Kidney (tissue), 22 donors: ENCODE measurements at places on chromosomes 7 and 10. TPM values are rescaled to one million over a fixed set of nuclear protein-coding genes. Genes with fewer than 3 reads are reported as not detected.

DNA sequence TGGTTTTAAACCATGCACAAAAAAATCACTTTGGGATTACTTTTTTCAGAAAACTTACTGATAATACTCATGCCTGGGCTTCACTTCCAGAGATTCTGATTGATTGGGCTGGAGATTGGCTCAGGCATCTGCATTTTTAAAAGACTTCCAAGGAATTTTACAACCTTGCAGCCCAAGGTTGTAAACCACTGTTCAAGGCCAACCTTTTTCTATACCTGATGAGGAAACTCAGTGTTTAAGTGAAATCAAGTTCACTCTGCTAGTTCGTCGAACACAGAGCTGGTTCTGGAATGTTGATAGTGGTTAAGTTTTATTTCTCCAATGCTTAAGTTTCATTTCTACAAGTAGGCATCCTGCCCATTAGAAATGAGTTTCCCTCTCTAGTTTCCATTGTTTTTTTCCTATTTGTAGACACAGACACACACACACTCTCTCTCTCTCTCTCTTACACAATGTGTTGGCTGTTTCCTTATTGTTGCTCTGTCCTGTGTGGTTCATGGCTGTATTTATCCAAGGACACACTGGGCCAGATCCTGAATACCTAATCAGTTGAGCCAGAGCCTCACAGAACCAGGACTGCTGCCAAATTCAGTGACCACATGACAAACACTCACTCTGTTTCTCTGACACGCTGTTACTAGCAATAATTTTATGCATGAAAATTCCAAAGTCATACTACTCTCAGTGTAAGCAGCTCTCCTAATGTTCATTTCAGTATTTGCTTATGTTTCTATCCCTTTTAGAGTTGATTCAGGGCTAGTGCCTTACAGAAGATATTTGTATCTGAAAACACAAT, 3.7 kb upstream of the IFIT1B start:
- H3K36me3 ChIP-seq, result no peaks in the 10 kb centered on the region
- peak overlapping the region; percentile 96 for H3K27ac ChIP-seq
- no peak for DNase-seq
- H3K4me3 ChIP-seq, result peak overlapping the region; percentile 24
- peaks cover 18% of the 10 kb centered on the region for H3K4me1 ChIP-seq

DNA sequence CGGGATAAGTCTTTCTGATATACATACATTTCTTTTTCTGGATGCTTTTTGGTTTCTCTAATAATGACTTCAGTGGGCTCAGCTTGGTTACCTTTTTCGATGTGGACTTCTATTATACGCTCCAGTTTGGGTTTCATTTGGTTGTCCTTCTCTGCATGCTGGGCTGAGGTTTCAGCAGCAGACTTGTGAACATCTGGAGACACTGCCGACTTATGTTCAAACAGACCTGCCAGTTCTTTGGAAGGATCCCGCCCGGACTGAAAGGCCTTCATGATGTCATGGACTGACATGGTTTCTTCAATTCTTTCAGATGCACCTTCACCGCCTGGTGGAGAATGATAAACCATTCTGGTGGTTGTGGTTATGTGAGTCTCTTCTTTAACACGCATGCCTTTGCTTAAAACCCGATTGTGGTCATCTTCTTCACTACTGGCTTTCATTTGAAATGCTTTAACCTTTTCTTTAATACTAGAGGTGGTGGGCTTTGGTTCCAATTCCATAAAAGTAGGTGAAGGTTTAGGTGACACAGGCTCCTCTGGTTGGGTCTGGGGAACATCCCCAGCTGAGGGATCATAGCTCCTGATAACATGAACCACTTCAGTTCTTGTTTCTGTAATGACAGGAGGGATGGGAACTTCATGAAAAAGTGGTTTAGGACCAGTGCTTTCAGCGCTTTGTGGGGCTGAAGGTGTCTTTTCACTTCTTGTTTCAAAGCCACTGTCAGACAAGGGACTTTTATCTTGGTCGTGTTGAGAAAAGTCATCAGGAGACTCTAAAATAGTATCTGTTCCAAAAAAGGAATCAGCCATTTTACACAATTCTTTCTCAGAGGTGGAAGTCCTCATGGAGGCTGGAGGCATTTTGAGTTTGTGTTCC, 167.7 kb upstream of the CCDC6 start:
- peaks cover 40% of the 10 kb centered on the region for H3K36me3 ChIP-seq
- no peak overlapping the region for H3K4me3 ChIP-seq
- DNase-seq, result no peak
- H3K27ac ChIP-seq, result no peak overlapping the region
- H3K4me1 ChIP-seq, result no peaks in the 10 kb centered on the region

DNA sequence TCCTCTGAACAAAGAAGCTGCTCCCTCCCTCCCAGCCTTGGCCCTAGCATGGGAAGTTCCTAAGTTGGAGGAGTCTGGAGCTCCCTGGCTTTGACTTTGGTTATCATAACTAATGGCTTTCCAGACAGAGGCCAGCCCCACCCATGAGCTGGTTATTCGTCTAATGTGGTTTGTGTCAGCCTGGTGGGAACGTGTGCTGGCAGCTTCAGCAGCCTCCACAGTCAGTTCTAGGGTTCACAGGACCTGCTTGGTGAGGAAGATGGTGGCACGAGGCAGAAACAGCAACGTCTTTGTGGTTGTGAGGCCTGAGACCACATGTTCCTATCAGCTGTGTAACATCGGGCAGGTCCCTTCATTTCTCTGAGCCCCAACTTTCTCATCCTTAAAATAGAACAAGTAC, 103.1 kb downstream of the PAXIP1 start:
- H3K4me3 ChIP-seq, result no peak overlapping the region
- no peaks in the 10 kb centered on the region for H3K4me1 ChIP-seq
- H3K27me3 ChIP-seq, result no peaks in the 10 kb centered on the region
- no peaks in the 10 kb centered on the region for H3K36me3 ChIP-seq
- no peak for DNase-seq

DNA sequence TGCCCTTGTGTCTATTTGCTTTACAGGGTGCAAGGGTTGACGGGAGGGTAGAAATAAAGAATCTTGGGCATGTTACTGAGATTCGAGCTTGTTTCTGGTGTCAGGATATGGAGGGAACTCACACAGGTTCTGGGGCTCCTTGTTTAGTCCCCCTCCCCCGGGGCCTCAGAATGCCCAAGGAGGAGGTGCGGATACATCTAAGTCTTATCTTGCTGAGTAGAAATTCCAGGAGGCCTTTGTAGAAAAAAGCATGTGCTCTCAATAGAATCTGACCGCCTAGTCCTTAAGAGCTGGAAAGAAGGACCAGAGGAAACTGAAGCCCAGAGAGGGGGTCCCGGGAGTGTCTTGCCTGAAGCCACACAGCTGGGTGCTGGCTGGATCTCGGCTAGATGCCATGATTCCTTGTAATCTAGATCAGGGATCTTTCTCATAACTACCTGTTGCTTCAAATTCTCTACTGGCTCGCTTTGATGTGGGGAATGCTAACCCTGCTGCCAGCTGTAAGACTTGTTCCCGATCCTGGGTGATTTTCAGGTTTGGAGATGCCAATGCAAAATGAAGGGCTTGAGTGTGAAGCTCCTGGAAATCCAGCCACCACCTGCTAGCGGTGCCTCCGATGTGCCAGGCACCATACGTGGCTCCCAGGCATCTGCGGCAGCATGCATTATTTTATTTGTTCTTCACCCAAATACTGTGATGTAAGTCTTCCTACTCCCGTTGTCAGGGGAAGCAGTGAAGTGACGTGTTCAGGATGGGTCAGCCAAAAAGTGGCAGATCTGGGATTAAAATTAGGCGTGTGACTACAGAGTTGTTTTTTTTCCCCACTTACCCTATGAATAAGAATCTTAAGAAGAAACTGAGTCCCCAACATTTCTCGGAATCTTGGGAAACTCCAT, 226.0 kb downstream of the TCF7L2 start:
- DNase-seq, result no peak
- no peak overlapping the region for H3K4me3 ChIP-seq
- no peaks in the 10 kb centered on the region for H3K36me3 ChIP-seq
- no peaks in the 10 kb centered on the region for H3K27me3 ChIP-seq
- H3K27ac ChIP-seq, result no peak overlapping the region

DNA sequence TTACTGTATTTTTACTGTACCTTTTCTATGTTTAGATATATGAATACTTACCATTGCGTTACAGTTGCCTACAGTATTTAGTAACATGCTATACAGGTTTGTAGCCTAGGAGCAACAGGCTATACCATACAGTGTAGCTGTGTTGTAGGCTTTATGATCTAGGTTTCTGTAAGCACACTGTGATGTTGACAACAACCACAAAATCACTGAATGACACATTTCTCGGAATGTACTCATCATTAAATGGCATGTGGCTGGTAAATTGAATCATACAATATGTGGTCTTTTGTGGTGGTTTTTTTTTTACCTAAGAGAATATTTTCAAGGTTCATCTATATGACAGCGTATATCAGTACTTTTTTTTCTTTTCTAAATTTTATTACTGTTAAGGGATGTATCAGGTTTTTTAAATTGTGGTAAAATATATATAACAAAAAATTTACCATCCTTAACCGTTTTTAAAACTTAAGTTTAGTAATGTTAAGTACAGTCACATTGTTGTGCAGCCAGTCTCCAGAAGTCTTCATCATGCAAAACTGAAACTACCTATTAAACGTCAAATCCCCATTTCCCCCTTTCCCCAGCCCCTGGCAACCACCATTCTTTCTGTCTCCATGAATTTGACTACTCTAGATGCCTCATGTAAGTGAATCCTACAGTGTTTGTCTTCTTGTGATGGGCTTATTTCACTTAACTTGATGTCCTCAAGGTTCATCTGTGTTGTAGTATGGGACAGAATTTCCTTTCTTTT, 21.5 kb downstream of the BTAF1 start:
- no peak overlapping the region for H3K4me3 ChIP-seq
- no peak overlapping the region for H3K27ac ChIP-seq
- no peak for DNase-seq

DNA sequence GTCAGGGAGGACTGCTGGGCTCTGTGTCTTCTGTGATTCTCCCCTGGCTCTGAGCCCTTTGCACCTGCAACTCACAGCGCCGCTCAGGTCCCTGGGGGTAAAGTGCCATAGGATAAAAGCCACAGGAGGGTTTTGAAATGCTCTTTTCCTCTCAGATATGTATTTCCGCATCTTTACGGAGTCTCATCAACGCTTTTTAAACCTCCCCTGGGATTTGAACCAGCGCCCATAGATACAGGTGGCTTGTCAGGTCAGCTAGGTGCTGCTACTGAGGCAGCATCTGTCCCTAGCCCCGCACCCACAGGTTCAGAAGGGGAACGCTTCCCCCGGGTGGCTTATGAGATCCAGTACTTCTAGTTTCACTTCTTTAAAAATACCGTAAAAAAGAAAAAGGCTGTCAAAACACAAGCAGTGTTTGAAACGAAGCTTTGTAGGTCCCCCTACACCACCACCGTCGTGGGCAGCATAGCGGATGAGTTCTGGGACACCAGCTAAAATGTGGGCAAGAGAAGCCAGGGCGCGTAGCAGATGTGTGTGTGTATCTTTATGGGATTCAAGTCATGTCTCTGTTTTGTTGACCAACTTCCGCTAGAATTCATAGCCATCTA, 173.5 kb downstream of the CUX1 start:
- no peak overlapping the region for H3K27ac ChIP-seq
- no peaks in the 10 kb centered on the region for H3K36me3 ChIP-seq
- no peaks in the 10 kb centered on the region for H3K4me1 ChIP-seq
- no peaks in the 10 kb centered on the region for H3K27me3 ChIP-seq
- H3K4me3 ChIP-seq, result no peak overlapping the region

- H3K27ac ChIP-seq, result no peak overlapping the region
- no peak for DNase-seq
- H3K36me3 ChIP-seq, result no peaks in the 10 kb centered on the region
- H3K4me3 ChIP-seq, result no peak overlapping the region
These were observed 484.0 kb upstream of the GALNT17 start for GRCh38 chr7:70647801-70648498.

The DDC gene
- 257 TPM for polyA plus RNA-seq

The STEAP1B gene
- polyA plus RNA-seq, result not detected
